Progenitor cell of endocrine pancreas (in vitro differentiated cells): ENCODE measurements at places on chromosomes 3 and 15.

DNA sequence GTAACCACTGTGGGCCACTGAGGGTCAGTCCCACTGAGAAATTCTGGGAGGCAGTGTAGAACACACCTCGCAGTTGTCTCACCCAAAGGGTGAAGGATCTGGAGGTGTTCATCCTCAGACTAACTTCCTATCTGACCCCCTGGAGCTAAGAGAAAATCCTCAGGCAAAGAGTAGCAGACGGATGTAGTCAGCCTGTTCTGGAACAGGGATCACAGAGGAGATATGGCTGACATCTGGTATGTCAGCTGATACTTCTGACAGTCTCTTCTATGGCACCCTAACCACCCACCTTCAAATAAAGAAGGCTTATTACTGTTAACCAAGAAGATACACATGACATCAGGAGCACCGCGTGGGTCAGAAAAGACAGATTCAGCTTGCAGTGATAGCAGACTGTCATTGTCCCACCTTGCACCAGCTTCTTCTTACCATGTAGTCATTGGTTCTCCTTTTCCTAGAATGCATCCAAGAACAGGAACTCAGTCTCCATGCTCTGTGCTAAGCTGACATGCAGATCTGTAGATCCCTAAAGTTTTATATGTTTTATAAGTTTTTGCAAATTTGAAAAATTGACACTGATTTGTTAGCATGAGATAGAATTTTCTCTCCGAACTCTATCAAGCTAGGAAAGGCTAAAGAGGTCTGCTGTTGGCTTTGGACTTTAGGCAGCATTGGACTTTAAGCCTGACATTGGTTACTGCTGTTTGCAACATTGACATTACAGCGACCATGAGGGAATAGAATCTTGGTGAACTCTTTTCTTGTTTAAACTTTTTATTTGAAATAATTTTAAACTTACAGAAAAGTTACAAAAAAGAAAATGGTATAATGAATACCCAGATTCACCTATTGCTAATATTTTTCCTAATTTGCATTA lies 60.4 kb downstream of the KBTBD12 start:
- no peak for DNase-seq

GRCh38 chr3:138629526-138629925 lies 21.0 kb downstream of the FAIM start:
- DNase-seq, result no peak

DNA sequence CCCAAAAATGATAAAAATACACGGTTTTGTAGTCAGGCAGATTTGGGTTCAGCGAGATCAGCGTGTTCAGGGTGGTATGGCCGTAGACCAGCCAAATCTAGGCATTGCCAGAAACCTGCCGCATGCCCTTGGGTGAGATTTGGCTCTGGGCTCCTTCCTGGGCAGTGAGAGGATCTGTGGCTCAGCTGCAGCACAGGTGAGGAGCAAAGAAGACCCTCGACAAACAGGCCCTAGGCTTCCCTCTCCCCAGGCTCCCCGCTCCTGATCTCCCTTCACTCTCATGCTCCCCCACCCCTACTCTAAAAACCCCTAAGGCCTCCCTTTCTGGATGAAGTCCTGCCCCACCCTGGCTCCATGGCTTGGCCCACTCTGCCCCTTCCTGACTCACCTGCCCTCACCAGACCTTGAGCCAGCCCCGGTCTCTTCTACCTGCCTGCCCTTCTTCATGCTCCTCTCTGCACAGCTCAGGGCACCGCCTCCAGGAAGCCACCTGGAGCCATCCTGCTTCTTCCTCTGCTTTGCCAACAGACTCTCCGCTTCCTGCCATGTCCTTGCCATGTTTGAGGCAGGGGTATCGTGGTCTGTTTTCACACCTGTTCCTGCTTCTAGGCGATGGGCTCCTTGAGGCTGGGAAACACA lies 88.1 kb downstream of the CORO2B start:
- no peak for DNase-seq

GRCh38 chr3:20912406-20912805 lies 726.4 kb upstream of the SGO1 start:
- no peak for DNase-seq

GRCh38 chr15:101458908-101459578 lies 30.5 kb downstream of the PCSK6 start:
- DNase-seq, result no peak

- no peak for DNase-seq
Measured at GRCh38 chr3:189602471-189602870, 28.7 kb upstream of the TP63 start.

- DNase-seq, result no peak
Measured at GRCh38 chr3:157101486-157101885, 58.5 kb downstream of the CCNL1 start.

- DNase-seq, result no peak
Measured at GRCh38 chr15:27993996-27994780, 104.9 kb downstream of the OCA2 start.
